Occipital lobe (tissue), 3 donors: ENCODE measurements at places on chromosomes 1 and 21. TPM values are rescaled to one million over a fixed set of nuclear protein-coding genes. Genes with fewer than 3 reads are reported as not detected.

GRCh38 chr1:118944133-118944532 lies 44.0 kb downstream of the TBX15 start:
- no peak for DNase-seq

DNA sequence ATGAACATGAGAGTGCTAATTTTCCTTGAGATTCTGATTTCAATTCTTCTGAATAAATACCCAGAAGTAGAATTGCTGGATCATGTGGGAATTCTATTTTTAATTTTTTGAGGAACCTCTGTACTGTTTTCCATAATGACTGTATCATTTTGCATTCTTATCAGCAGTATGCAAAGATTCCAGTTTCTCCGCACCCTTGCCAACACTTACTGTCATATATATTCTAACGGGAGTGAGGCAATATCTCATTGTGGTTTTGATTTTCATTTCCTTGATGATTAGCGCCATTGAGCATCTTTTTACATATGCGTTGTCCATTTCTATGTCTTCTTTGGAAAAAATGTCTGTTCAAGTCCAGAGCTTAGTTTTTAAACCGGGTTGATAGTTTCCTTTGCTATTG lies 33.2 kb downstream of the VCAM1 start:
- DNase-seq: no peak

GRCh38 chr1:197680311-197680710 lies 95.0 kb downstream of the DENND1B start:
- DNase-seq: no peak

DNA sequence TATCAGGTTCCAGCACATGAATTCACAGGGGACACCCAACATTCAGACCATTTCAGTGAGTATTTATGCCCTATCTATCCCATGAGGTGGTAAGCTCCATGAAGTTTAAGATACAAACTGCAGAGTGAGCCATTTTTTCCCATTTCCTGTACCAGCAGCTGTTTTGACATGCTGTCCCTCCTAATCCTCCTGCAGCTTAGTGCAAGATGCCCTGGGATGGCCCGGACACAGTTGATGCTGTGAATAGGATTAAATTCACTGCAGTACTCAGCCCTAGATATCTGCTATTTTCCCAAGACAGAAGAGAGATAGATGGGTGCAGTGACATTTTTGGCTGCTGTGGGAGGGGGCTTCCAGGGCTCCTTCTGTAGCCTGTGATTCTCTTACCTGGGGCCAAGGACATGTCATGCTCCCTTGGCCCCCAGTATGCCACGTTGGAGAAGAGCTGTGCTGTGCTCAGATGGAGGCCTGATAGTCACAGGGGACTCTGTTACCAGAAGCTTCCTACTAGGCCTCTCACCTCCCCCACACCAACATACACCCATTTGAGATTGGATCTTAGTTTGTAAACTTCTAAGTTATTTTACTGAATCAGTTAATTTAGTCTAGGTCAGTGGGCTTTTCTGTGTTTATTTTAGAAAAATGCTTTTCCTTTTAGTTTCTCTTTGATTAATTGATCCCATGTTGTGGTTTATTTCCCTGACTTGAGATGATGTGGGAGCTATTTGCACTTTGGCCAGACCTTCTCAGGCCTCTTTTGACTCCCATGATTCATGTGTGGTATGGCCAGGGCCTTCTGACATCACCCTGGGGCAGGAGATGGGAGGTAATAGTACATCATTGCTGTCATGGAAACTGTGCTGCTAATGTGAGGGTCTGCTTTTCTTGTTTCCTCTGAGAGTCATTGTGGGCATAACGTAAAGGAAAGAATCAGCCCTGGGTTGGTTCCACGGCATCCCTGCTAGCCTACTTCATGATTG lies 92.6 kb downstream of the ST3GAL3 start:
- no peak for DNase-seq

- no peak for DNase-seq
Observed at GRCh38 chr1:219220945-219221344, 47.3 kb downstream of the LYPLAL1 start.

GRCh38 chr1:193143285-193143684 lies 21.5 kb downstream of the CDC73 start:
- no peak for DNase-seq

GRCh38 chr1:58317694-58318093 lies 228.8 kb downstream of the OMA1 start:
- DNase-seq: no peak

Gene OR11L1
- total RNA-seq: not detected

Gene NCAM2
- 82.8 TPM for total RNA-seq

Gene CDA
- total RNA-seq: not detected

Gene SLC44A3
- 2.2 TPM for total RNA-seq

Gene SDF4
- total RNA-seq: 18.4 TPM
